ENCODE measurements at places on chromosomes 3 and 15.

GRCh38 chr3:100506355-100506754, 13.9 kb downstream of the TMEM45A start:
- no peak for DNase-seq

DNA sequence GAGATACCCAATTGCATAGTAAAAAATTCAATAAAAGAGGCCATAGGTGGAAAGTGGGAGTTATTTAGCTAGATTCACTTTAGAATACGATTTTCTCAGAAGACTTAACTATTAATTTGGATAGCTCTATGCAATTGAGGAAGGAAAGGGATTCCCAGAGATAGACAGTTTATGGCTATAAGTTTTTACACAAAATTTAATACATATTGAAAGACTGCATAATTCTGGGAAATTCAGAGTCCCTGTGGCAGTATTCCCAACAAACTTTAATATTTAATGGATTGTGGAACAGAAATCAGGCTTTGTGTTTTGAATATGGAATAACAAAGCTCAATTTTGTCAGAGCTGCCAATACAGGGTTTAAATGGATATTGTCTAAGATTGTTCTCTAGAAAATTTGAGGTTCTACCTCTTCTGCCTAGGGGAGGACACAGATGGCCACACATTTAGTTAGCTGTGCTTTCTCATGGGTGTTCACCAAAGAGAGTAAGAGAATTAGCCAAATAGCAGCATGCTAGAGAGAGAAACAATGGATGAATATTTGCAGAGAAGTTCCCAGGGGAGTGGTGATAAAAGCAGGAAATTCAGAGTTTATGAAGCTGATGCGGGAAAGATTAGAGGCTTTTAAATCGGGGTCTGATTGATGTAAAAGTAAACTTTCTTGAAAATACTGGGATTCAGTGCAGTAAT, 8.5 kb downstream of the ISL2 start:
- DNase-seq = no peak

- no peak for DNase-seq
Measured at GRCh38 chr3:355622-356021, 159.1 kb downstream of the CHL1 start.

- DNase-seq = no peak
Measured at GRCh38 chr3:59856934-59857460, 807.2 kb upstream of the CFAP20DC start.

GRCh38 chr3:72496051-72496670, 352.1 kb downstream of the SHQ1 start:
- DNase-seq = peak; percentile 49

DNA sequence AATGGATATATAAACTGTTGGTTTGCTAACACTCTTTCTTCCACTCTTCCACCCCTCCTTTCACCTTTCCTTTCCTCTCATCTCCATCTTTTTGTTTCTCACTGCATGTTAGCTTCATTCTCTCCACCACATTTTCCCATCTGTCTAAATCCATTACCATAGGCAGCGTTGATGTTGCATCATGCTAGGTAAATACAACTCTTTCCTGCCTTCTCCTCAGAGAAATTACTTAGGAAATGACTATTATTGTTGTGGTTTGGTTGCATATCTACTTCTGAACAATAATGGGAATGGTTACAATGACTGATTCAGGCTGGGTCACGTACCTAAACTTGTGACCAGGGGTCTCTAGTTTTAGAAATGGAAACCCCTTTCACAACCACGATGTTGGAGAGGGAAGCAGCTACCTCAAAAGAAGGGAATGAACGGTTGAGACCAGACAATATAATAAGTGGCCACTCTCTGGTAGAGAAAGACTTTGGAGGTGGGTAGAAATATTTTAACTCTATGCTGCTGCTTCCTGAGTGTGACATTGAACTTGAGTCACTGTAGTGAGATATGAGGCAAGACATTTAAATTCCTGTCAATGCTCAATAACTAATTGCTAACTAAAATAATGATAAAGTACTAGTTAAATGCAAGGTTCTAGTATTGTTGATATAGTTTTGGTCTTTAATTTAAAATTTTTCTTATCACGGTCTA, 314.1 kb upstream of the TGFBR2 start:
- no peak for DNase-seq

- DNase-seq = peak; percentile 83
Measured at GRCh38 chr3:32438596-32439344, 47.1 kb downstream of the CMTM7 start.

DNA sequence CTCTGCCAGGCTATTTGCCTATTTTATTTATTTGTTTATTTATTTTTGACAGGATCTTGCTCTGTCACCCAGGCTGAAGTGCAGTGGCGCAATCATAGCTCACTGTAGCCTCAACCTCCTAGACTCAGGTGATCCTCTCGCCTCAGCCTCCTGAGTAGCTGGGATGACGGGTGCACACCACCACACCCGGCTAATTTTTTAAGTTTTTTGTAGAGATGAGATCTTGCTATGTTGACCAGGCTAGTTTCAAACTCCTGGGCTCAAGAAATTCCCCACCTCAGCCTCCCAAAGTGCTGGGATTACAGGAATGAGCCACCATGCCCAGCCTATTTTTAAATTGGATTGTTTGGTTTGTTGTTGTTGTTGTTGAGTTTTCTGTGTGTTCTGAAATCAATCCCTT, 5.5 kb downstream of the NDUFB5 start:
- no peak for DNase-seq

DNA sequence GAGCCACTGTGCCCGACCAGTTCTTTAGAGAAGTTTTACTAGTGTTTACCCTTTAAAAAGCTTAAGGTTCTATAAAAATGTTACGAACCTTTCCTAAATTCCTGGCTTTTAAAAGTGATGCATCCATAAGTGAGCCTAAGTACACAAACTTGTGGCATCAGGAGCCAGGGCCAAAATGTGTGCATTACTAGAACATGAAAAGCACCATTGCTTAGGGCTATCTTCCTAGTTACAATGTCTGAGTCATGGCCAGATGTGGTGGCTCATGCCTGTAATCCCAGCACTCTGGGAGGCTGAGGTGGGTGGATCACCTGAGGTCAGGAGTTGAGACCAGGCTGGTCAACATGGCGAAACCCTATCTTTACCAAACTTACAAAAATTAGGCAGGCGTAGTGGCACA, 39.9 kb downstream of the LEO1 start:
- DNase-seq = no peak

DNA sequence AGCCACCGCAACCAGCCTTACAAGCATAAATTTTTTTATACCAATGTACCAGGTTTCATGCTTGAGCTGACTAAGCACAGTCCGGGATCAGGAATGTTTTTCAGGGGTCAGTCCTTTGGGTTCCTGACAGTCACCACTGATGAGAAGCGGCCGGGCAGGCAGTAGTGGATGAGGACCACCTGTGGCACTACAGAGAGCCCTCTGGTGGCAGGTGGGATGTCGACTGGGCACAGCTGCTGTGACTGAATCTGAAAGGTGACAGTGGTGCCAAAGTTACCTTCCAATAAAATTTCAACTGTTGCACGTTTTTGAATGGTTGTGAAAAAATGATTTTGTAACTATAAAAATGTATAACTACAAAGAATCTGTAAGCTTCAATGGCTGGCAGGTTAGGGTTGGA, 34.0 kb downstream of the TPRA1 start:
- DNase-seq = no peak

DNA sequence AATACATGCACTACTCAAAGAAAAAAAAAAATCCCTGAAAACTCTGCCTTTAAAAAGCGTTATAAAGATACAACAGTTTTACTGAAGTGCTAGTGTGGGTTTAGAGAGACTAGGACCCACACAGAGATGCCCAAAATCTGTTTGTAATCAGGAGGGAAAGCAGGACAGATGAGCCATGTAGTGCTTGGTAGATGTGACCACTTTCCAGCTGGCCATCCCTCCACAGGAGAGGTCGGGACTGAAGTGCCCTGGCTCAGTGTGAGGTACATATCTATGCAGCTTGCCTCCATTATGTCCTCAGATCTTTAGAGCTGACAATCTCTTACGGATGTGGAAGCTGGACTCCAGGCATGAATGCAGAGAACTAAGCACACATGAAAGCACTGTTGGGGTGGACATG, 57.5 kb upstream of the NANOGP8 start:
- no peak for DNase-seq

GRCh38 chr3:24834442-24834841, 339.8 kb upstream of the THRB start:
- no peak for DNase-seq

DNA sequence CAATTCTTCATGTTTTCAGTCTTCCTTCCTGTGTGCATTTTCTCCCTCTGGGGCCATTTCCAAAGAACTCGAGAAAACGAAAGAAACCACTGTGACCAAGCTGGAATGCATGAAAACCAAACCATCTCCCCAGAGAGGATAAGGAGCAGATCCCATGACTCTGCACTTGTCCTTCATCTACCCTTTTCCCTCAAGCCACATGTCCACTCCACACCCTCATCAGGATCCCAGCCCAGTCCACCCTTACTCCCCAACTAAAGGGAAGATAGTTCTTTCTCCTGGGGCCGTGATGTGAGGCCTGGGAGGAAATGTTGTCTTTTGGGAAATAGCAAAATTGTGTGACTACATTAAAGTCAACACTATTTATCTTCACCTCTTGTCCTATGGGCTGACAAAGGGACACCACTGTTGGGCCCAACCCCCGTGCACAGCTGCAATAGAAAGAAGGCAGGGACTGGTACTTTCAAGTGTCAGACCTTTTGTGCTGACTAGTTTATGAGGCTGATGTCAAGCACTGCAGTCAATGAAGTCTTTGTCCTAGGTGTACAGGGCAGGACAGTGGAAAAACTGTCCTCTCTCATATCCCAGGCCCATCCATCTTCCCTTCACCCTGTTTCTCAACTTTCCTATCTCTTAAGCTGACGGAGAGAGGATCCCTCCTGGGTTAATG, 487.1 kb upstream of the NR2F2 start:
- DNase-seq = no peak

GRCh38 chr15:61457050-61457733, 228.1 kb upstream of the RORA start:
- DNase-seq = no peak

DNA sequence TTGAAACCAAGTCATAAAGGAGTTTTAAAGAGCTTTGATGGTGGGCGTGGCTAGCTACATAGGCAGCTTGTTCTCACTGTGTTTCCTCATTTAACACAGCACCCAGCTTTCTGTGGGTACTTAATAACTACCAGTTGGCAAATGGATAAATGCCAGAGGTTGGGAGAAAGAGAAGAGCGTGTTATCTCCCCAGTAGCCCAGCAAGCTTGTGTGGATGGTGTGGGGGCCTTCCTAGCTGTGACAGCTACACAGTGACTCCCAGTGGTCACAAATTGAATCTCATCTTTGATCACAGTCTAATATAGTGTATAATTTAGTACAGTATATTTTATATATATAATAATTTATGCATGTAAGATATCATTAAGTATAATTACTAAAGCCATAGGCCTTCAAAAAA, 984.1 kb downstream of the EPHA3 start:
- DNase-seq = no peak

DNA sequence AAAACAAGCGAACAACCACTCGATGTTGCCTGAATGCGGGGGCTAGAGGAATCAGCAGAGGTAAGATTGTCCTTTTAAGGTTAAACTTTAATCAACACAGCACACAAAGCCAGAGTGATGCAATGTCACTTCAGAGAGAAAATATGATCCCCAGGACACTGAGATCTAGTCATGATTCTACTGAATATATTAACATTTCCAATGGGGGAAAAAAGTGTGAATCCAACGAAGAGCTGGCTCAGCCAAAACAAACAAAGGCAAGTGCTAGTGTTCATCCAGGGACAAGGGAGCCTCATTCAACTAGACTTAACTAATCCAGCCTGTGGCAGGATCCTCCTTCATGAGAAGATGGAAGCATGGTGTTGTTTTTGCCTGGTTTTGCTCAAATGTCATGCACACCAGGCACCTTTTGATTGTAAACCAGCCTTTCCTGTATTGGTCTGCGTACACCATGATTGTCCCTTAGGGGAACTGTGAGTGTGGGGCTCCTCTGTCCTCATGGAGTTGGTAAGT, 35.8 kb downstream of the SCG5 start:
- no peak for DNase-seq

GRCh38 chr3:73557986-73558726, 66.6 kb downstream of the PDZRN3 start:
- no peak for DNase-seq

DNA sequence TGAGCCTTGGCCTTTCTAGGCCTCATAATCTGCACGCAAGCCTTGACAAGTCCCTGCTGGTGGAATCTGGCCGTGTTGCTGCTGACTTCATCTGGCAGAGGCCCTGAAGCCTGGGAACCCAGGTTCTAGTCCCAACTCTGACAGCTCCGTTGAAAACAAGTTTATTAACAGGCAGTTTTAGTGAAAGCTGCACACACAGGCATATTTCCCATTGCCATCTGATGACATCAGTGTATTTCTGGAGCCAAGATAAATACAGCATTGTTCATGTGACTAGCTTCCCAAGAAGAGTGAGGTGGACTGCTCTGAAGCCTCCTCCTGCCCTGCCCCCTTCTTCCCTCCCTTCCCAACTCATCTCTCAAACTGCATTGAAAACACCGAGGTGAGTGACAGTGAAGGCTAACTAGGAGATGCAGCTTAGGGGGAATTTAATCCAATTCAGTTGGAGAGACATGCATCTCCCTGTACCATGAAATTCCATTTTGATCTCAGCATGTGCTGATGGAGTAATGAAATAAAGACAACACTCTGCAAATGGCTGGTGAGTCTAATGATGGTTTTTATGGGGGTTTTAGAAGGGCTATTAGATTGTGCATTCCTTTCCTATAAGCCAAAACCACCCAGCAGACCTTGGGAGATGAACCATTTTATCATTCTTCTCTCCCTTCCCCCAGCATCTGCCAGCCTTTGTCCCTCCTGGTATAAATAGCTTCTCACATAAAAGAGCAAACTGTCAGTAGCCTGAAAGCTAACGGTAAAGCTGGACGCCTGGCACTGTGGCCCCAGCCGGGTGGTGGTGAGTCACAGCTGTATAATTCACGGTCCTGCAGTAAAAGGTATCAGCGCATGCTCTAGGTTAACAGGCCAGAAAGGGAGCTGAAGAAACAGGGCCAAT, 38.0 kb downstream of the PRICKLE2 start:
- DNase-seq = no peak

- no peak for DNase-seq
Measured at GRCh38 chr3:12227833-12228232, 61.0 kb upstream of the PPARG start.

DNA sequence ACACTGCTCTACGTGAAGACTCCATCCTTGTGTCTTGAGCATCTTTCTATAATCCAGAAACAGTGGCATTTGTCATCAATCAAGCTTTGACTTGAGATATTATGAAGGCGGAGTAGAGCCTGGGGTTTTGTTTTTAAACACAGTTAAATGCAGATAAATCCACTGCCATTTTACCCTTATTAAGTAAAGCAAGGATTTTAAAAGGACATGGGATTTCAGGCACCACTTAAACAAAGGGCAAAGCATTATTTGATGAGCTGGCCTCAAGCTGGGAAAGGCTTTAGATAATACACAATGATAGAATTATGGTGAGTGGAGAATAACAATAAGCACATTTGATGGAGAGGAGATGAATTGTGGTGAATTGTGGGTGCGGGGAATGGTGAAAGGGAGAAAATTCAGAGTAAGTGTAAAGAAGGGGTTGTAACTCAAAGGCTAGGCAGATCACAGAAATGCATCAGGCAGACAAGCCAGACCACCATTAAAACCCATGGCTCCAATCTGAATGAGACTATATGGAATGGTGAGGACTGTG, 54.9 kb upstream of the GLCE start:
- no peak for DNase-seq

- no peak for DNase-seq
Measured at GRCh38 chr3:165192610-165193192, 3.5 kb downstream of the SLITRK3 start.

- DNase-seq = no peak
Measured at GRCh38 chr15:24856397-24857390, 98.1 kb upstream of the SNRPN start.
